ENCODE measurements at places on chromosomes 2 and 18.

GRCh38 chr2:26556309-26557243 is 78.7 kb upstream of the OTOF start:
- no peak for DNase-seq

DNA sequence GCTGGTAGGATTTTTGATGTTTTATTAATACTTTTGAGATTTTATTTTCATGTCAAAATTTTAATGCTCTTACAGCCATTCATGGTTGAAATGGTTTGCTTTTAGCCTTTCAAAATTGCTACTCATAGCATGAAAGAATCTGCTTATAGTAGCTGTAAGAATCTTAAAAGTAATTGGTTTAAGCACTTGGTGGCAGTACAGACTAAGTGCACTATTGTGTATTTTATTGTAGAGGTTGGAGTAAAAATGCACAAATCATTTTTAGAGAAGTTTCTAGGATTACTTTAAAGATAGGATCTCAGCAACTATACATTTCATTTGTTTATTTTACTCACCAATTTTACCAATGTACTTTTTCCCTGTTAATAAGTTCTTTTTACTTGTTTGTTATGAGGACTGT is 205.8 kb downstream of the SPAG16 start:
- DNase-seq = no peak

- DNase-seq = no peak
These were observed 115.0 kb upstream of the CDCA7 start for GRCh38 chr2:173239644-173240043.

DNA sequence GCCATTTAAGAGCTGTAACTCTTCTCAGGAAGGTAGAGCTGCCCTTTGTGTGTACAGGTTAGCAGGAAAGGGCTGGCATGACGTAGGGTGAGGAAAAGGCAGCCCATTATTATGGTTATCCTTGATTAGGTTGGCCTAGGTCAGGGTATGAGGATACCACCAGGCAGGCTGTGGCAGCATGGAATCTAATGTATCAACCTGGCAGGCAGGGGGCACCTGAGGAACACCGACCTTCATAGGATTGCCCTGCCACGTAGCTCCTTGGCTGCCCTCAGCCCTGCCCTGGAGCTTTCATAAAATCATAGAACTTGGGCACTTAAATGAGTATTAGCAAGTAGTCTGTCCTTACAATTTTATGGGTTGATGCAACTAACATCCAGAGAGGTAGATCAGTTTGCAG is 261.6 kb downstream of the LTBP1 start:
- no peak for DNase-seq

GRCh38 chr2:160269365-160269764 is 69.3 kb upstream of the ITGB6 start:
- DNase-seq = no peak

DNA sequence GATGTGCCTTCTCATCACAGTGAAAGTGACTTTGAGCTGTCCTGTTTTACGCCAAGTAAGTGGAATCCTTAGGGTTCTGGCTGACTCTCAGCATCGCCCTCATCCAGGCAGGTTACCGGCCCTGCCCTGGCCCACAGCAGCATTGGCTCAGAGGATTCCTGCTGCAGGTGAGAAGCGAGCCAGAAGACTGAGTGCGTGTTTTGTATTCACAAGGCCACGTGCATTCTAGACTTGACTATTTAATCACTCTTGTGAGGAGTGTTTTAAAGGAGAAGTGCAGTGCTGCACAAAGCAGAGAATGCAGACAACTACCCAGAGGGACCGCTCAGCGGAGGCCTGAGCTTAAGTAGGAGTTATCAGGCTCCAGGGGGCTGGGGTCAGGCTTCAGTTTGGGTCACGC is 48.3 kb downstream of the LAMA3 start:
- no peak for DNase-seq

GRCh38 chr2:227865291-227865690 is 6.1 kb upstream of the DAW1 start:
- no peak for DNase-seq

- no peak for DNase-seq
These were observed 109.7 kb upstream of the CNTNAP5 start for GRCh38 chr2:123915380-123915779.

GRCh38 chr2:101556033-101556459 is 81.1 kb upstream of the RFX8 start:
- no peak for DNase-seq

DNA sequence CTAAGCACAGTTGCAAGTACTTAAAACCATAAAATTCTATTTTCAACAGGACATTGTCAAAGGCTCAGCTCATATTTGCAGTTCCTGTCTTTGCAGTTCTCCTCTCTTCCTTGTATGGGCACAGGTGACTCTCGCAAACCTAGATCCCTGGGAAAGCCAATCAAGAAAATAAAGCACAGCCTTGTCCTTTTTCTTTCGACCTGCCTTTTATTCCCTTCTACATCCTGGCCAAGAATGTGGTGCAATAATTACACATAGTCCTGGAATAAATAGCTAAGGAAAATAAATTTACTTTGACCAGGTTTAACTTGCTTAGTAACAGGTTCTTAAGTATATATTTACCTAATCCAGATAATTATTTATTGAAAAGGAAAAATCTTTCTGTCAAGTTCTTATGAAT is 20.2 kb downstream of the ATG16L1 start:
- DNase-seq = no peak

- no peak for DNase-seq
These were observed 290.3 kb upstream of the MMADHC start for GRCh38 chr2:149877913-149878312.

- no peak for DNase-seq
These were observed 192.0 kb downstream of the CDH7 start for GRCh38 chr18:65942854-65943253.

DNA sequence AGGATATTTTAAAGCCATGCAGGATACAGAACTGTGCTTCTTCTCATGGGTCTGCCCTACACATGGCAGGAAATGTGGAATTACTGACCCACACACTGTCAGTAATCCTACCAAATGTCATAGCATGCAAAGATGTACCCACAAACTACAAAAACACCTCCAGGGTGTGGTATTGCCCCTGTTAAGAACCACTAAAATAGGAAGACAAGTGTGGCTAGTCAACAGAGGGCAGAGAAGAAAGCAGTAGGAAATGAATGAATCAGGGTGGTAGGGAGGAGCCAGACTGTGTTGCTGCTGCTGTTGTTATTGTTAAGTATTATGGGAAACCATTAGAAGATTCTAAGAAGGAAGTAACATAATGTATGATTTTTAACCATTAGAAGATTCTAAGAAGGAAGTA is 556.7 kb upstream of the ACVR2A start:
- no peak for DNase-seq

DNA sequence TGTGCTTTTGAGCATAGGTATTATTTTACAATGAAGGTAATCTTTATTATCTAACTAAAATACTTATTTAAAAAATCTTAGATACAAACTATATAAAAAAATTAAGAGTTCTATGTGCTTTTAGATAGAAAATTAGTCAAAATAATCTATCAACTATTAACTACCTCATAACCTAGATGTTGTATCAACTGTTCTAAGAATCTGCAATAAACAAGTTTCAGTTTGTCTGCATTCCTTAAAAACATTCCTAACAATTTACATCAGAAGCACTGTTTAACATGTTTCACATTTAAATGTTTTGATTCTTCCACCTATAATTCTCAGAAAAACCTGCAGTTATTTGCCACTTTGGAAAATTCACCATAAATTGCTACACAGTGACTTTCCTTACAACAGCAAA is 33.3 kb downstream of the NDUFS1 start:
- no peak for DNase-seq

DNA sequence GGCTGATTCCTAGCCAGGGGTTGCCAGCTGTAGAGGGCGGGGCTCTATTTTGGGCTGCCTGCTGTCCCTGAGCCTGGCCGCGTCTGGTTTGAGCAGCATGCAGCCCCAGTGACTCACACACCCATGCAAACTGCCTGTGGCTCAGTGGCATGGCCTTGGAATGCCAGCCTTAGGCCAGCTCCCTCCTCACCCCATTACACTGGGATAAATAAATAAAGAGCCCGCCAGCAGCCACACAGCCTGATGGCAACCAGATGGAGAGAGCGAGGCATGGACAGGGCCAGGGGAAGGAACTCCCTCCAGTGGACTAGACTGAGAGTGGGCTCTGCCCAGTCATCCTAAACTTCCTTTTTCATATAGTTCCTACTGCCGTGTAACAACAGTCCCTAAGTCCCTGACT is 18.3 kb downstream of the NHEJ1 start:
- peak; percentile 86 for DNase-seq

DNA sequence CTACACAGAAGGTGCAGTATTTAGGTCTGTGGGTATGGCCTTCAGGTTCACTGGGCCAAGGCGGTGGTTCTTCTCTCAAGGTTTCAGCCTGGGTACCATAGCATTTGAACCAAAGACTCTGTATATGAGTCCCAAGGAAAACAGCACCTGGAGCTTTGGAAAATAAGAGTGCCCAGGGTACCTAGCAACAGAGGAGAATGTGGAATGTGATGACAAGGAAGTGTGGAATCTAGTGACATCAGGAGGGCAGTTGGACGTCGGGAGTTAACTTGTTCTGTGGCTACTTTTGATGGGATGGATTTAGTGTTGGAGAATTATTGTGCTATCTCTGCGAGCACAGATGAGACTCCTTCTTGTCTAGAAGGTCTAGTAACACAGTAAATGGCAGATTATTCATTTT is 201.2 kb downstream of the NOL4 start:
- DNase-seq = peak; percentile 19

DNA sequence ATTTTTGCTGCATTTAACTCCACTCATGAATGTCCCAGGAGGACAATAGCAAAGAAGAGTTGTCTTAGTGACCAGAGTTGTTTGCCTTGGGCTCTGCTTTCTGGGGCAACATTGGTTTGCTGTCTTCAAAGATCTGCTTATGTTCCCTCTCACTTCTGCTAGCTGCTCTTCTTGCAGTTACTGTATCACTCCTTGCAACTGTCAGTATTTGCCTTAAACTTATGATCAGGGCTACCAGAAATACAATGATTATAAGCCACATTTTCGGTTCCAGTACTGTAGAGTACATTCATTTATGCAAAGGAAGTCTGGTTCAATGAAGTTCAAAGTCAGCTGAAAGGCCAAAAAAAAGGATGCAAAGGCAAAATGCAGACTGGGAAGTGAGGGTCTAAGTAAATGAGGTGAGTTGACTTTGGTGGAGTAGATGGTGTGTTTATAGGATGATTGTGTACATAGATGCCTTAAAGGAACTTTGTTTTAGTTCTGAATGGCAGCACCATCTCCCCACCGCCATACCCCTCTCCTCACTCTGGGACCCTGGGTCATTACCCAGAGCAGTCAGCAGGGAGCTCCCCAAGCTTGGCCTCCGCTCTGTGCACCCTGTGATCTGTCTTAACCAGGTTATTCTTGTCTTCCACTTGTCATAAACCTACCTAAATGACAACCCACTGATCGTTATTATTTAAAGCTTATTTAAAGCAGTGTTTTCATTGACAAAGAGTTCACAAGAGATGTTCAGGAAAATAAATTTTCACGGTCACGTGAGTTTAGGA is 236.0 kb downstream of the DOK6 start:
- DNase-seq = no peak

DNA sequence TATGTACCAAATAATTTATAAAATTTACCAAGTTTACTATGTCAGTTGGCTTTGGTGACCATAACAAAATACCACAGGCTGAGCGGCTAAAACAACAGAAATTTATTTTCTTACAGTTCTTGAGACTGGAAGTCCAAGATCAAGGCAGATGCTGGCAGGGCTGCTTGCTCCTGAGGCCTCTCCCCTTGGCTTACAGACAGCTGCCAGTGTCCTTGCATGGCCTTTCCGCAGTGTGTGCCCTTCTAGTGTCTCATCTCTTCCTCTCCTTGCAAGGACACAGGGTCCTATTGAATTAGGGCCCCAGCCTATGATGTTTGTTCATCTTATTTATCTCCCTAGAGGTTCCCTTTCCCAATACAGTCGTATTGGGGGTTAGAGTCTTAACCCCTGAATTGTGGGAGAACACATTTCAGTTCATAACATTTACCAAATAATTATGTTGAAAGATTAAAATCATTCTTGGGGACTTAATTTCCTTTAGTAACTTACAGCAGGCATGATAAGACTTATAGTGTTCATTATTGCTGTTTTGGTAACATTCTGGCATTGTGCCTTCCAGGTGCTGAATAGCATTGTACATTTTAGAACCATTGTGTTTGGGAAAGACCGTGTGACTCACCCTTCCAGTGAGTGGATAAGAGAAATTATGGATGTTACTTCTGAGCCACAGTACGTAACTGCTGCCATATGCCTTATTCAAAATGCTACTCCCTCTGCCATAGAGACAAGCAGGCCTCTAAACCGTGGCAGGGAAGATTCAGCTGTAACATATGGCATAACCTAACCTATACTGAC is 317.5 kb downstream of the TMX3 start:
- DNase-seq = no peak

GRCh38 chr2:157843081-157843480 is 33.0 kb downstream of the ACVR1 start:
- DNase-seq = no peak

- no peak for DNase-seq
These were observed 2.2 kb upstream of the DSC2 start for GRCh38 chr18:31104444-31104843.

GRCh38 chr18:65791719-65792118 is 40.9 kb downstream of the CDH7 start:
- DNase-seq = no peak

DNA sequence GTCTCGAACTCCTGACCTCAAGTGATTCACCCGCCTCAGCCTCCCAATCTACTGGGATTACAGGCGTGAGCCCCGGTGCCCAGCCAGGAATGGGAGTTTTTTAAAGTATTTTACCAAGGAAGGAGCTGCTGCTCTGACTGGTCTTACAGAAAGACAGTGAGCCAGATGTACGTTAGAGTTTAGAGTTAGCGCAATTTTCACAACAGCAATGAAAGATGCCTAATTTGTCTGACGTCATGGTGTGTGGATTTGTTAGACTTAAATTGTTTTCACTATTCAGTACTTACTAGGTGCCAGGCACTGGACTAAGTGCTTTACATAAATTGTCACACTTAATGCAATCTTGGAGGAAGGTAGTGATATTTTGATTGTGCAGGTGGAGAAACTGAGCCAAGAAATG is 12.4 kb upstream of the RPL37A start:
- DNase-seq = no peak

GRCh38 chr2:70767079-70767698 is 811 bp downstream of the ADD2 start:
- no peak for DNase-seq

GRCh38 chr2:11742702-11743357 is 3.6 kb upstream of the LPIN1 start:
- no peak for DNase-seq

DNA sequence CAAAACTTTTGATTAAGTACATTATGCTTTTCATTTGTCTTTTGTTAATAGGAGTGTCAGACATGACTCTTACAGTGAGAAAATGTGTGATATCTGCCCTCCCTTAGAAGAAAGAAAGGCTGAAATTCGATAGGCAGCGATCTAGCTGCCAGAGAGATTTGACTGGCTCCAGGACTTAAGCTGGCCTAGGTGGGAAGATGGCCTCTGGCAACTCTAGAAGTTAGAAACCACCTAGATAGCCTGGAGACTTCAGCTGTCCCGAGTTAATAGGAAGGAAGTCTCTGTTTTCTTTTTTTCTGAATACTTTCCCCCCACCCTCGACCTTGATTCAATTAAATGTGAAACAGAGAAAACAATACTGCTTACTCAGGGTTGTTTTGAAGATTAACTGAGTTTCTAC is 1194.7 kb upstream of the CRIM1 start:
- no peak for DNase-seq
